HTR-8/SVneo (cell line): ENCODE measurements at places on chromosomes 4 and X.

DNA sequence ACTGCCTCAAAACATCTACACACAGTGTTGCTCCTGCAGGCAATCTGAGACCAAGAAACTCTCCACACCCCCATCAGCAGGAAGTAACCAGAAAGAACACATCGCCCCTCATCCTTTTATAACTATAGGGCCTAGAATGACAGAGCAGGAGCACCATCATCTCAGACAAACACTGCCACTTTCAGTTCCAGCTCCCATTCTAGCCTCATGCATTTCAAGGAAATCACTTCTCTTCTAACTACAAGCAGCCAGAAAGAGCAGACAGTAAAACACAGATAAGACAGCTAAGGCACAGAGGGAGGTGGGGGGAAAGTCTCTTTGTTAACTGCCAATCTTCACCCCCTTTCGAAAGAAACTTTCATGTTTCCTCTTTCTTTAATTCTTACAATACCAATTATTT lies 102.6 kb upstream of the TENT5D start:
- DNase-seq: no peak

- DNase-seq: no peak
These were observed 9.4 kb downstream of the NUDT6 start for GRCh38 chr4:122912810-122913575.

GRCh38 chr4:114304046-114304445 lies 294.6 kb upstream of the UGT8 start:
- no peak for DNase-seq

GRCh38 chrX:130676861-130677260 lies 226.1 kb downstream of the ENOX2 start:
- no peak for DNase-seq

GRCh38 chr4:182908124-182908523 lies 9.1 kb downstream of the DCTD start:
- no peak for DNase-seq

- DNase-seq: no peak
These were observed 334.0 kb upstream of the NDST3 start for GRCh38 chr4:117700111-117700892.

GRCh38 chr4:2871466-2871865 lies 27.8 kb downstream of the ADD1 start:
- DNase-seq: no peak

DNA sequence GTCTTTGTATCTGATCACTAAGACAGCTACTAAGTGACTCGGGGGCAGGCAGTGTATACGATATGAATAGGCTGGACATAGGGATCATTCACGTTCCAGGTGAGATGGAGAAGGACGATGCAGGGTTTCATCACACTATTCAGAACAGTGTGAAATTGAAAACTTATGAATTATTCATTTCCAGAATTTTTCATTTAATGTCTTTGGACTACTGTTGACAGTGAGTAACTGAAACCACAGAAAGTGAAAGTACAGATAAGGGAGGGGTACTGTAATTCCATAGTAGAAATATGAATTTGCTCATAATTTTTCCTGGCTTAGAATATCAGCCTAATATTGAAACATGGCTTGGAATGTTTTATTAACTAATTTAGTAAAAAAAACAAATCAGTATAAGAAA lies 24.4 kb downstream of the TMEM144 start:
- DNase-seq: no peak

DNA sequence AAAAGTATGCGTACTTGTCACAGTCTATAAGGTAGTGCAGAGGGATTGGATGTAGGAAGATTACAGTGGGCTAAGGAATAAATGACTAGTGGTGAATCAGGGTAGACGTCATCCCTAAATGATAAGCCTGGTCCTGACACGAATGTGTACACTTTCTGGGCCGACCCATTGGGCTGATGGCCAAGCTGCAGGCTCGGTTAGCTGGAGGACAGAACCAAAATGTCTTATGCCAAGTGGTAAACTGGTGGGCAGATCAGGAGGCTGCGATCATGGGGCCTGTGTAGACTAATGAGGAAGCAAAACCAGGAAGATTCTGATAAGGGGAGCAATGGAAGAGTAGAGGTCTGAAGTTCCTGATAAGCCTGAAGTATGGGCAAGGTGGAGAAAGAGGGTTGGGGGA lies 272.8 kb upstream of the GATB start:
- DNase-seq: no peak

DNA sequence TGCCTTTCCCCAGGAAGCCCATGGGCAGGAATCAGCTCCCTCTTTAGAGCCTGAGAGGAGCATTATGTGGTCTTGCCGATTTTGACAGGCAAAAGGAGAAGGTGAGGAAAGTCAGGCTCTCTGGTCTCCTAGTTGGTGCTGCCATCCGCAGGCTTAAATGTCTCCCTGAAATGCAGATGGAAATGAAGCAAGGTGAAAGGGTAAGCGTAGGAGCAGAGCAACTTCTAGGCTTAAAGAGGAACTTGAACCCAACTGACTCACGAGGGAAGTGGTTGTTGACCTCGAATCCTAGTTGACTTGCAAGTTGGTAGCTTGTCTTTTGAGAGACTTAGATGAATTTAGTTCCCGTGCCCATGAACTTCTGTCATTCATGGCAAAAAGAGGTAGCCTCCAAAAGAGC lies 205.9 kb downstream of the PTTG2 start:
- DNase-seq: no peak

- no peak for DNase-seq
These were observed 1.6 kb upstream of the SFRP2 start for GRCh38 chr4:153790500-153790865.

- no peak for DNase-seq
These were observed 30.6 kb upstream of the KIAA1210 start for GRCh38 chrX:119158226-119158625.

DNA sequence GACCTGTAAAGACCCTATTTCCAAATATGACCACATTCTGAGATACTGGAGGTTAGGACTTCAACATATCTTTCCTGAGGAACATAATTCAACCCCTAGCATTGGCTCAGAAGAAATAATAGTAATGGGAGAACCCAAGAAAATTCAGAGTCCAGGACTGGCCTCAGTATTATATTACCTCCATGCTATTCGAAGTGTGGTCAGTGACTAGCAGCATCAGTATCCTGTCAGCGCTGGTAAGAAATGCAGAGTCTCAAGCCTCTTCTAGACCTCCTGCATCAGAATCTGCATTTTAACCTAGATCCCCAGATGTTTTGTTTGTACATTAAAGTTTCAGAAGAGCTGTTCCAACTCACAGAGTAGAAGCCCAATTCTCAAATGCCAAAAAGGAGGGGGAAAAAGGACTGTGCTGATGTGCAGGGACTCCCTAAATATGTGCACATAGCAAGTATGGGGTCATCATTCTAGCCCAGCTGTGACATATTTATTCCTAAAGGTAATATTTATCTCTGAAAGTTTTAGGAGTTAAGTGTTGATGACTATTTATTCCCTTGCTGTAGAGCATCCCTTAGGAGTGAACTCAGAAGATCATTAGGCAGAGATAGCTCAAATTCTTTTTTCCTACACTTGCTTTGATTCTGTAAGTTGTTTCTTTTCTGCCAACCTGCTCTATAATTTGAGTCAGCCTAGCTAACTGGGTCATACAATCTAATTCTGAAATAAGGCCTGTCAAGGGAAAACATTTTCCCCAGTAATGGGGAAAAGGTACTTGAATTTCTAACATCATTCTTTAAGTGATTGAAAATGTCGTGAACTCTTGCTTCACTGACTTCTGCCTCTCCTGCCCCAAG lies 361.9 kb downstream of the ARHGAP24 start:
- DNase-seq: no peak

- DNase-seq: no peak
These were observed 64.9 kb upstream of the NPY2R start for GRCh38 chr4:155143512-155143911.

- DNase-seq: no peak
These were observed 620.4 kb downstream of the KCNIP4 start for GRCh38 chr4:21327976-21328700.

DNA sequence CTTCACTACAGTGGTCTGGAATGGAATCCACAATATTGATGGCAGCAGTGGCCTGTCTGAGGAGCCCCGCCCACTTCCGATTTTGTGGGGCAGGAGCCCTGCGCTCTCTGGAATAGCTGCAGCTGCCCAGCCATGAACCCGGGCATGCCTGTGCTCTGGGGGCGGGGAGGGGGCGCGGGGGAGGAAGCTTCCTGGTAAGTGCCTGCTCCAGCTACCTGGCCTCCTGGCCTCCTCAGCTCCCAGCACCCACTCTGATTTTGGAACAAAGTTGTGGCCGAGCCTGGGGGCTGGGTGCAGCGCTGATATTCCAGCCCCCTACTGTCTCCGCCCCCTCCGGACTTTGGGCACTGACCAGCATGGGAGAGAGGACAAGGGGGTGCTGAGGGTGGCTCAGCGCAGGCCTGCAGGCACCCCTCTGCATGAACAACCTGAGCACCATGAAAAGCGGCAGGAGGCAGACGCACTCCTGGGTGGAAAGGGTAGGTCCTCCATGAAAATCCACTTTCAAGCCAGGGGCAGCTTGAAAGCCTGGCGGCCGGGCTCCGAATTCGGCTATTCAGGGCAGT lies 972.7 kb upstream of the AGA start:
- no peak for DNase-seq

- no peak for DNase-seq
These were observed 538.7 kb upstream of the NR3C2 start for GRCh38 chr4:148980782-148981480.

DNA sequence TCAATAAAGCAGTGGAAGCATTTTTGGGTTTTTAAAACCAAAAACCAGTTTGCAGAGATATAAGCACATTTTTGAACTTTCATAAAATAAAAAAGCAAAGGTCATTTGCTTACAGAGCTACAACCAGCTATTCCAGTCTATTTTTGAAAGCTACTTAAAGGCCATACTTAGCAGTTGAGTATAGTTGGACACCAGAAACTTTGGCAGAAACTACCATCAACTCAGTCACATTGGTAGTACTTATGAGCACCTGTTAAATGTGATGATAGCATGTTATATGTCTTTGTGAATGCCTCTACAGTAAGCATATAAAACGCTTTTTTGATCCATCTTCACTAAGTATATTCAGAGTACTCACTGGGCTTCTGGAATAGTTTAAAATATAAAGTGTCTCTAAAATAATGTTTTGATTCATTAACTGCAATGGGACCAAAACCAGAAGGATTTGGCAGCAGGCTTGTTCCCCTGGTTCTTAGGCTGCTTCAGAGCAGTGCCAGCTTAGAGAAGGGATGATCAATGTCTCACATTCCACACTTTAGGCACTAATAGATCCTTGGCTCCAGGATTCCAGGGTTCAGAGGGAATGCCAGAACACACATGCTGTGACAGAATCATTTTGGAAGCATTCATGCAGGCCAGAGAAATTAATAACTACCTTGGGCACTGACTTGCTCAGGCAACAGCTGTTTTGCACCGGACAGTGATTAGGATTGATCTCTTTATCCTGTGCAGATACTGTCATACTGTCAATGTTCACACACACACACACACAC lies 103.9 kb downstream of the IQCM start:
- DNase-seq: no peak
